ENCODE measurements at places on chromosomes 1 and 21.

GRCh38 chr1:26075421-26076144 is 8.2 kb upstream of the TRIM63 start:
- no peak for DNase-seq

GRCh38 chr1:171468120-171468750 is 17.1 kb upstream of the PRRC2C start:
- no peak for DNase-seq

DNA sequence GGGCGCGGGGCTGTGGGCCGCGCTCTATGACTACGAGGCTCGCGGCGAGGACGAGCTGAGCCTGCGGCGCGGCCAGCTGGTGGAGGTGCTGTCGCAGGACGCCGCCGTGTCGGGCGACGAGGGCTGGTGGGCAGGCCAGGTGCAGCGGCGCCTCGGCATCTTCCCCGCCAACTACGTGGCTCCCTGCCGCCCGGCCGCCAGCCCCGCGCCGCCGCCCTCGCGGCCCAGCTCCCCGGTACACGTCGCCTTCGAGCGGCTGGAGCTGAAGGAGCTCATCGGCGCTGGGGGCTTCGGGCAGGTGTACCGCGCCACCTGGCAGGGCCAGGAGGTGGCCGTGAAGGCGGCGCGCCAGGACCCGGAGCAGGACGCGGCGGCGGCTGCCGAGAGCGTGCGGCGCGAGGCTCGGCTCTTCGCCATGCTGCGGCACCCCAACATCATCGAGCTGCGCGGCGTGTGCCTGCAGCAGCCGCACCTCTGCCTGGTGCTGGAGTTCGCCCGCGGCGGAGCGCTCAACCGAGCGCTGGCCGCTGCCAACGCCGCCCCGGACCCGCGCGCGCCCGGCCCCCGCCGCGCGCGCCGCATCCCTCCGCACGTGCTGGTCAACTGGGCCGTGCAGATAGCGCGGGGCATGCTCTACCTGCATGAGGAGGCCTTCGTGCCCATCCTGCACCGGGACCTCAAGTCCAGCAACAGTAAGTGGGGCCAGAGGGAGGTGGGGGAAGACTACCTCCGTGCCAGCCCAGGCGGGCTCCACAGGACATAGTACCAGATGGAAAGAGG is 808 bp downstream of the MAP3K21 start:
- no peak for DNase-seq

GRCh38 chr1:74508449-74508848 is 4.0 kb downstream of the LRRC53 start:
- peak; percentile 14 for DNase-seq

DNA sequence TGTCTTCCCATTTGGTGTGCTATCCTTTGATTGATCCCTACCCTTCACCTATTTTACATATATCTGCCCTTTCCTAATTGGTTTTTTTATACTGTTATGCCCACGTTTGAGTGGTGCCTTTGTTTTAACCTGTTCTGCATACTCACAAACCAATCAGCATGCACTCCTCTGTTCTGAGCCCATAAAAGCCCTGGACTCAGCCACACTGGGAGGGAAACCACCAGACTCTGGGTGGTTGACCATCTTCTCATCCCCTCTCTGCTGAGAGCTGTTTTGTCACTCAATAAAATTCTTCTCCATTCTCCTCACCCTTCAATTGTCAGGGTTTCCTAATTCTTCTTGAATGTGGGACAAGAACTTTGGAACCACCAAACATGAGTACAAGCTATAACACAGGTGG is 989.8 kb downstream of the ADGRL2 start:
- DNase-seq, result no peak

- no peak for DNase-seq
Observed at GRCh38 chr1:227766015-227766634, 30.9 kb downstream of the SNAP47 start.

DNA sequence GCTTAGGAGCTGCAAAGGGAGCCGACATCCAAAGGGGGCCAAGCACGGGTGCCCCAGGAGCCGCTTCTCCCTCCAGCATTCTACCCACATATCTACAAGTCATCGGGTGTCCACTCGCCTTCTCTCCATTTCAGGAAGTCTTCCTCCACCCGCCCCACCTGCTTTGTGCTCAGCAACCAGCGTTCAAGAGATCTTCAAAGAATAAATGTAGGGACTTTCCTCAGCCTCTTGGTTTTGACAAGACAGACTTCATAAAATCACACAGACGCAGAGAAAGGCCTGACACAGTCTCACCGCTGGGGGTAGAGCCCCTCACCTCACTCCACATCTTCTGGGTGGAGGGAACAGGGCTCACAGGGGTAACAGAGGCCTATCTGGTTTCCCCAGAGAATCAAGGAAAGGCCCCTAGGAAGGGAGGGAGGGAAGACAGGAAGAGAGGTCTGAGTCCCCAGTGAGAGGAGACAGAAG is 49.5 kb downstream of the SSBP3 start:
- no peak for DNase-seq

DNA sequence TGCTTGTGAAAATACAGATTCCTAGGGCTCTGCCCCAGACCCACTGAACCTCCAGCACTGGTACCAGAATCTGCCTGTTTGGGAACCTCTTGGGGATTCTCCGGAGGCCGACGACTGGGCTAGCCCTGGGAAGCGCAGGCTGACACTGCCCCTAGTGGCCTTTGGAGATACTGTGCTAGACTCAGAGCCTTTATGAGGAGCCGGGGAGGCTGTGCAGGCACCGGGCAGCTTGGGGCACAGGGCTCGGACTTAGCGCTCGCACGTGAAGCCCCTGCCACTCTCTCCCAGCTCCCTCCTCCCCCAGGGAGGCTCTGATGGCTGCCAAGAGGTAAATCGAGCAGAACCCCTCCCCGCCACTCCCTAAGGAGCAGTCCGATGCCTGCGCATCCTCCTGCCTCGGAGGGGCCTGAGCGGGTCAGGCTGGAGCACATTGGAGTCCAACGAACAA is 144.6 kb upstream of the TNR start:
- peak; percentile 15 for DNase-seq

GRCh38 chr1:9822897-9823692 is 670 bp downstream of the CLSTN1 start:
- DNase-seq, result no peak

- DNase-seq, result no peak
Observed at GRCh38 chr1:57633056-57633455, 209.2 kb upstream of the DAB1 start.

- DNase-seq, result no peak
Observed at GRCh38 chr1:234983564-234984238, 144.9 kb downstream of the TOMM20 start.

DNA sequence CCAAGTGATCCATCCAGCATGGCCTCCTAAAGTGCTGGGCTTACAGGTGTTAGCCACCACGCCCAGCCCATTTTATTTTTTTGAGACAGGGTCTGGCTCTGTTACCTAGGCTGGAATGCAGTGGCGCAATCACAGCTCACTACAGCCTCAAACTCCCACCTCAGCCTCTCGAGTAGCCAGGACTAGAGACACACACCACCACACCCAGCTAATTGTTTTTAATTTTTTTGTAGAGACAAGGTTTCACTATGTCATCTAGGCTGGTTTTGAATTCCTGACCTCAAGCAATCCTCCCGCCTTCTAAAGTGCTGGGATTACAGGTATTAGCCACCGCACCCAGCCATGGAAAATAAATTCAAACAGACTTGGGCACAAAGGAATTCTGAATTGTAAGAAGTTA is 31.9 kb downstream of the PUM1 start:
- no peak for DNase-seq

- DNase-seq, result no peak
Observed at GRCh38 chr1:156114919-156115513, 505 bp downstream of the LMNA start.

GRCh38 chr1:171457412-171457811 is 27.9 kb upstream of the PRRC2C start:
- no peak for DNase-seq

DNA sequence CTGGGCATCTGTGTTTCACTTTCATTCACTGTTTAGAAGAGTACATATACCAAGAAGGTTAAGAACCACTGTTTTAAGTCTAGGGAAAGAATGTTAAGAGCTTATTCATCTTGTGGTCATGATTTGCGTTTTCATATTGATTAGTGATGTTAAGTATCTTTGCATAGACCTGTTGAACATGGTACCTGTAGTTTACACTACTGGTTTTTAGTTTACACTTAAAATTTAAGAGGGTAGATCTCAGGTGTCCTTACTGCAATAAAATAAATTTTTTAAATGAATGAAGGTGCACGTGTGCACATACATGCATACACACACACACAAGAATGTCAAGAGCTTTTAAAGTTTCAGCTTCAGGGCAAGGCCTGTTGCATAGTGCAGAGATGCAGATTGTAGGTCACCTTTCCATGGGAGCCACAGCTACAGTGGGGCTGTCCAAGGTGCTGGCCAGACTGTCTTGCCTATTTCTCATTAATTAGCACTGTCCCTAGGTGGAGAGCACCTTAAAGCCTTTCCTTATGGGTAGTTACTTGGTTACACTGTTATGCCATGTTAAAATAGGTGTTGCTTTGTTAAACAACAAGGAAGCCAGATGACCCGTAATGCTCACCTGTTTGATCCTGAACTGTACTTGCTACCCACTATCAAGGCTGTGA is 543.0 kb upstream of the DAB1 start:
- no peak for DNase-seq

- no peak for DNase-seq
Observed at GRCh38 chr21:45945066-45945867, 36.3 kb upstream of the COL6A1 start.

DNA sequence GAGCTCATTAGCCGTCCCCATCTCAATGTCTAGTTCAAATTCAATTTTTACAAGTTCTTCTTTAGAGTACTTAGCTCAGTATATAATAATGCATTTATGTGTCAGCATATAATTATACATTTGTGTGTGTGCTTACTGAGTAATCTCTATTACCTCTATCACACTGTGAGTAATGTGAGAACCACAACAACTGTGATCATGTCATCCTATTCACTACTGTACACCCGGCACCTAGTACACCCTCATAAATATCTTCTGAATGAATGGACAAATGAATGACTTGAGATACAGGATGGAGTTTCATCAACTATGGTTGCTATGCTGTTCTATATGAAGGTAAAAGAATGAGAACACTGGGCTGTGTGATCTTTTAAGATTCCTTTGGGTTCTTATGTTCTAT is 124.0 kb downstream of the GPATCH2 start:
- DNase-seq, result no peak

GRCh38 chr1:156690675-156691036 is 13.4 kb upstream of the NES start:
- DNase-seq, result no peak

- DNase-seq, result no peak
Observed at GRCh38 chr1:24381256-24381655, 32.3 kb downstream of the STPG1 start.

GRCh38 chr1:92587445-92587844 is 100.7 kb upstream of the GFI1 start:
- DNase-seq, result no peak

DNA sequence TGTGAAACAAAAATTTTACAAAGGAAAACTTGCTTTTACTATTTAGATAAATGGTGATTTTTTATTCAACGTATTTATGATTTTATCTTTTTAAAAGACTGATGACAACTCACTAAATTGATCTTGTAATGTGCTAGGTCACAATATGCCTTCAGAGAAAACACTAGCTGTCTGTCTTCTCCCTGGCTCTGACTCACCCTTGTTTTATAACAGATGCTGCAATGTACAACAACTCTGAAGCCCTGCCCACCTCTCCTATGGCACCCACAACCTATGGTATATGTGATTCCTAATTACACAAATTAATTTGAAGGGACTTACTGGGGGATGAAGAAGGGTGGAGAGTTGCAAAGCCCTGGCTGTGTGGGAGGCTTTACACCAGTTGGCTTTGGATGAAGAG is 24.7 kb upstream of the HSD17B7 start:
- DNase-seq, result no peak

DNA sequence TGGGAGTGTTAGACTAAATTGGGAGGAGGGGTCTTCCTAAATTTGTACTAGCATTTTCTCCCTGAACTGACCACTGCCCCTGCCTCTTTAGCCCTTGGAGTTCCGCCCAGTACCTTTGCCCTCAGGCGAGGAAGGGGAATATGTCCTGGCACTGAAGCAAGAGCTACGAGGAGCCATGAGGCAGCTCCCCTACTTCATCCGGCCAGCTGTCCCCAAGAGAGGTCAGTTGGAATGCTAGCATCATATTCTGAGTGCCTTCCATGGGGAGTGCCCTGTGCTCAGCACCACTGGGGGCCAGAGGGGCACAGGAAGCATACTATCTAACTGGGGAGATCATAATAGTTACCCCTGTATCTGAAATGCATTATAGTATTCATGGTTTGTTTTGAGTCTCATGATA is 10.7 kb downstream of the POLR3GL start:
- no peak for DNase-seq

GRCh38 chr1:171913385-171913784 is 72.1 kb downstream of the DNM3 start:
- no peak for DNase-seq

DNA sequence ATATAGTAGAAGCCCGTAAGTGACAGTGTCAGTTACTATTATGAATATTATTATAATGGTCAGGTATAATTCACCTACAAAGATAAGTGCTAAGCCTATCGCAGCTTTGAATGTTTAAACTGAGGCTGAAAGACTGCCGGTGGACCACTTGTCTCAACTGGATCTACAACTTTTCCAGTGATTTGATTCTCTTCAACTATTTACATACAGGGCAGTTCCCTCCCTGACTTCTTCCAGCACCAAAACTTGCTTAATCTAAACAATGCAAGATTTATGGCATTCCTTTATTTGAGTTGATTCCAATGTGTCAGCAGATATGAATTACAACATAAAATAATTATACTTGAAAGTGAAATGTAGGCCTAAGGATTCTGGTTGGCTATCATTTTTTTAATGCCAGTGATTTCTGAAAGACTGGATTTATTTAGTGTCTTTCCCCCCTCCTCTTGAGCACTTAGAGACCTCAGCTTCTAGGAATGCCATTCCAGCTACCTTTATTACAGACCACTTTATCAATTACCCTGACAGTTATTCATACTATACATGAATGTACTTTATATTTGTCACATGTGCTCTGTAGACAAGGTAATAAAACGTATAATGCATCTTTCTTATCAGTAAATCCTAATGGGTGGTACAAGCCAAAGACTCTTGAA is 153.3 kb upstream of the C8B start:
- no peak for DNase-seq

DNA sequence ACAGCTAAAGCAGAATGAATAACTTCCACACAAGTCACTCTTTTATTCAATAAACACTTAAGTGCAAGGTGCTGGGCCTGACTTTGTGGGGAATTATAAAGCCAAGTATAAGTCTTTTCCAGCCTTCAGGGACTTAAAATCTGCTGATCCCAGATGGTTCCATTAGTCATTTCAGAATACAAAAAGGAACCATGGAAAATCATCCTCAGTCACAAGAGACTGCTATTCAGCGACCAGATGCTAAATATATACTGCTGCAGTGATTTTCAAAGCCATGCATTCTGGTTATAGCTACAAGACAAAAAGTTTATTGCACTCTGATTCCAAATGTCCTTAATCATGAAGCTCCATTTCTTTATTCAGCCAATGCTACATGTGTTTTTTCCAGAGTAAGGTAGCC is 25.7 kb downstream of the GLMN start:
- no peak for DNase-seq

GRCh38 chr1:52926864-52927211 is 238 bp upstream of the SCP2 start:
- DNase-seq, result no peak

Measured in CMK (cell line).